Activated naive CD8-positive, alpha-beta T cell treated with anti-CD3 and anti-CD28 coated beads, Interleukin-2, amount 50 U/mL, for 16 hours (primary cell): ENCODE measurements at places on chromosomes 11 and 22.

- no peak for DNase-seq
Measured at GRCh38 chr11:12585861-12586260, 88.4 kb upstream of the TEAD1 start.

DNA sequence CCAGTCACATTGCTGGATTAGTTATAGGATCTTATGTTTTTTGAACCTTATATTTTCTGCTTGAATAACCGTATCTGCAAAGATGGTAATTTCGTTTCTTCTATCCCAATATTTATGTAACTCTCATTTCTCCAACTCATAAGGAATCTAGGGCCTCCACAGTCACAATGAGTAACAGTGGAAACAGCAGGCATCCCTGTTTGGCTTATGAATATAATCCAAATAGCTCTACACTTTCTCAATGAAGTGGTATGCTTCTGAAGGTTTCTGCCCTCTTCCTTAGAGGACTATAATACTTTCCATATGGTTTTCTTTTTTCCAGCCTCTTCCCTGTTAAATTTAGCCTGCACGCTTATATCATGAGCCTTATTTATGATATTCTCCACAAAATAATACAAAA, 16.5 kb downstream of the ATP6V1E1 start:
- no peak for DNase-seq

DNA sequence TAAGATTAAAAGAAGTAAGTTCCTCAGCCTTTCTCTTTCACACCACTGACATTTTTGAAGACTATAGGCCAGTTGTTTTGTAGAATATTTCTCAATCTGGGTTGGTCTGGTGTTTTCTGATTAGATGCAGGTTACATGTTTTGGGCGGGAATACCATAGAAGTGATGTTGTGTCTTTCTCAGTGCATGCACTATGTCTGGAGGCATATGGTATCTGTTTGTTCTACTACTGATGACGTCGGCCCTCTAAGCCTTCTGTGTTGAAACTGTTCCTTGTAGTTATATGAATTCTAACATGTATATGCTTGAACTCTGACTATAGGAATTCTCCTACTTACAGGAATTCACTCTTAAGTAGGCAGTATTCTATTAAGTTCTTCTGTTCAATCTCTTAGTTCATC, 21.6 kb downstream of the ZFTA start:
- no peak for DNase-seq

- no peak for DNase-seq
Measured at GRCh38 chr11:96318399-96318798, 24.6 kb downstream of the MAML2 start.

DNA sequence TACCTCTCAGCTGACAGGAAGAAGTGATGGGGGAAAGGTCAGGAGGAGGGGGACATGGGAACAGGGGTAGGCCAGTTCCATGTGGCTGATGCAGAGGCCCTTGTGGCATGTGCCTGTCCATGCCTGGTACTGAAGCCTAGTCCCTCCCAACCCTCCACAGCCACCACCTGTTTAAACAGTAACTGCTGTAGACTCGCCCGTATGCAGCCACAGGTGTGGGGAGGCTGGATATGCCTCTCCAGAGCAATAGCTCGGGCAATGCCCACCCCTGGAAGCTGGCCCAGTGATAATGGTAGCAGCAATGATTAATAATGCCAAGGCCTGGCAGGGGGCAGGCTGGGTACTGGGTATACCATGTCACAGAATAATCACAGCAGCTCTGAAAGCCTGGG, 2.3 kb downstream of the SMTN start:
- no peak for DNase-seq

DNA sequence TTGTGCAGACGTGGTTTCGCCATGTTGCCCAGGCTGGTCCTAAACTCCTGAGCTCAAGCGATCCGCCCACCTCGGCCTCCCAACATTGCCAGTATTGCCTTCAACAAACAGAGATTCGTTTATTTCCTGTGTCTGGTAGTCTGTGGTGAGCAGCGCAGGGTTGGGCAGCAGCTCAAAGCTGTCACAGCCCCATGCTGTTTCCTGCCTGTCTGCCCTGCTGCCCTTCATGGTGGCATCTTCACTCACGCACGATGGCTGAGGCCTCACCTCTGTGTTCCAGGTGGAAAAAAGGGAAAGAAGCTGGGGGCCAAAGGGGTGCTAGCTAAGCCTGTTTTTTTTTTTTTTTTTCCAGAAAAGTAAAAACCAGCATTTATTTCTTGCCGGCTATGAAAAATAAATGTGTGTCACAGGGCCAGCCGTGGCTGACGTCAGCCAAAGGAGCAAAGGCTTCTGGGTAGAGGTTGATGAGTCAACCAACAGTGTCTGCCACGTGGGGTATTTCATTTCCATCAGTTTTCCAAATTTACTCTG, 28.8 kb downstream of the TBC1D22A start:
- DNase-seq: peak; percentile 17

DNA sequence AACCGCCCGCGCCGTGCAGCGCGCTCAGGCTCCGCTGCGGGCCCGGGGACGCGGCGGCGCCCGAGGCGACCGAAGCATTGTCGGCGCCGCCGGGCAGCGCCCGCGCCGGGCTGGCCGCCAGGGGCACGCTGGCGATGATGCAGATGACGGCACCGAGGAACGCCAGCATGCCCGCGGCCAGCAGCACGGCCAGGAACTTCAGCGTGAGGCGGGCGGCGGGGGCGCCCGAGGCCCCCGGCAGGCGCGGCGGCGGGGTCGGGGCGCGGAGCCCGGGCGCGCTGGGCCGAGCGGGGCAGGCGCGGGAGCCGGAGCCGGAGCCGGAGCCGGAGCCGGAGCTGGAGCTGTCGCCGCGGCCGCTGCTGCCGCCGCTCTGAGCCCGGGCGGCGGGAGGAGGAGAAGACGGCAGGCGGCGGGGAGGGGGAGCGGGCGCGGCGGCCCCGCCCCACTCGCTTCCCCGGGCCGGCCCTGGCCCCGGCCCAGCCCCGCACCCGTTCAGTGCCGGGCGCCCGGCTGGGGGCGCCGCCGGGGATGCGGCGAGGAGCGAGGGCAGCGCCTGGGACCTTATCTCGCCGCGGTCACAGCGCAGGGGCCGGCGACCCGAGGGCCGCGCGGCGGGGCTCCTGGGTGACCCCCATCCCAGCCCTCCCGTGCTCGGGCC, at the start of gene NPTXR:
Gene NPTXR, minus strand, starts transcription at position 372 of the 658 bp plus-strand sequence.
- DNase-seq: no peak

DNA sequence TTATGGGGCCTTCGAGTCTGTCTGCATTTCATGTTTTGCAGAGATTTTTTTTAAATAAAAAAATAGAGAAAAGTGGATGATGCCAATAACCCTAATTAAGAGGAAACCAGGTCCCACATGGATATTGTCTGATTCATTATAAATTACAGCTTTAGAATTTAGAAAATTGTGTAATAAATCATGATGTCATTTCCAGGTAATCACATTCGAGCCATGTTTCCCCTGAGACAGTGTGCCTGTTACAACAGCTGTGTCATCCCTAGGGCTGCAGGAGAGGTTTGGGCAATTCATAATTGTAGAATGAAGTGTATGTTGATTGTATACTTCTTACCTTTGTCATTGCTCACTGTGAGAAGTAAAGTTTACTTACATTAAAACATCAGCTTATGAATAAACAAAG, 38.3 kb downstream of the NCAM1 start:
- no peak for DNase-seq

DNA sequence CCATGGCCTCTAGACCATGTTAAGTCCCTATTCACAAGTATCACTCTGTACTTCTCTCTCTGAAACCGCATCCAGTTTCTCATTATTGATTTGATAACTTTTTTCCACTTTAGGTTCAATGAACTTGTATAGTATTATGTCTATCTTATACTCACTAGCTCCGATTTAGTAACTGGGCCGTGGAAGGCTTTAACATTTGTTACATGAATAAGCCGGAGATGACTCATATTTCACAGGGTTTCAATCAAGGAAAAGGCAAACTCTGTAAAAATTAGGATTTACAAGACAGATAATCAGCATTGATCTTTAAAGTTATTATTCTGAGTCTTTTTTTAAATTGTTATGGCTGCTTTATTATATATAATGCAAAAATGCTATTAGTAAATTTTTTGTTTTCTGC, 662.2 kb upstream of the CNTN5 start:
- no peak for DNase-seq

DNA sequence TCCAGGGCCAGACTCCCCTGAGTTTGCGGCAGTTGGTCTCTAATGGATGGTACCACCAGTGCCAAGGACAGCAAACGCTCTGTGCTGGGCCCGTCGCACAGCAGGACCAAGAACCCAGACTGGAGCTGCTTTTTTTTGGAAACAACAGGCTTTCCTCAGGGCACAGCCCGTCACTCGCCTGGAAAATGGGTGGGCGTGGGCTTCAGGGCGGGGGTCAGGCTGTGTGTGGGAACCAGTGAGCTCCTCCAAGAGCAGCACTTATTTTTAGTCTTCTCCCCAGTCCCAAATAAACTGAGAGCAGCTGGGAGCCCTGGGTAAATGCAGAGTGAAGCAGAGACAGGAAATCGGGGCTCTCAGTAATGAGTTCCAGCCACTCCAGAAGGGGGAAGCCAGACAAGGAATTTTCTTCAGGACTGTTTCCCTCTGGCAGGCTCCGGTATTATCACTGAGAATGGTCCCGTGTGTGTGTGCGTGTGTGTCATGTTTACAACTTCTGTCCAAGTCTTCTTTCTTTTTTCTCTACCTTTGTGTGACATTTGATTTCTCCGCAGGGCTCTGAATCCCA, 63.0 kb downstream of the PPFIBP2 start:
- no peak for DNase-seq

DNA sequence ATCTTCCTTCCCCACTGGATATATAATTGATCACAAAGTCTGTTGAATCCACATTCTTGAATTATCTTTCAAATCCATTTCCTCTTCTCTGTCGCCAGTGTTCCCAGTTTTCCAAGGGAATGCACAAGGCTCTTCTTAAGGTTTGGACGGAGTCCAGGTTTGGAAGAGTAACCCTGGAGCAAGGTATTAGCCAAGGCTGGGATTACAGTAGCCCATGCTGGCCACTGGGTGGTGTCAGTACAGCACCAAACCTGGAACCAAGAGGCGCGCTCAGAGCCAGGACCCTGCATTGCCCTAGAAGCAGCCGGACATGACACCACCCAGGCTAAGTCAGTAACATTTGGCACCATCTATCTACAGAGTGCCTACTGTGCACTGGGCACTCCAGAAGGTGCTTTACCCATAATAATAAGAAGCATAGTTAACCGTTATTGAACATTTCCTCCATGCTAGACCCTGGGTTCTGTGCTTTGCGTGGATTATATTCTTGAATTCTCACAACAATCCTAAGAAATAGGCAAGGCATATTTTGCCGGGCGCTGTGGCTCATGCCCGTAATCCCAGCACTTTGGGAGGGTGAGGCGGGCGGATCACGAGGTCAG, 48.0 kb upstream of the CLPB start:
- peak; percentile 5 for DNase-seq
